ENCODE measurements at places on chromosomes 11 and 22.

- no peak for DNase-seq
These were observed 78.3 kb downstream of the SLC17A6 start for GRCh38 chr11:22416462-22416861.

DNA sequence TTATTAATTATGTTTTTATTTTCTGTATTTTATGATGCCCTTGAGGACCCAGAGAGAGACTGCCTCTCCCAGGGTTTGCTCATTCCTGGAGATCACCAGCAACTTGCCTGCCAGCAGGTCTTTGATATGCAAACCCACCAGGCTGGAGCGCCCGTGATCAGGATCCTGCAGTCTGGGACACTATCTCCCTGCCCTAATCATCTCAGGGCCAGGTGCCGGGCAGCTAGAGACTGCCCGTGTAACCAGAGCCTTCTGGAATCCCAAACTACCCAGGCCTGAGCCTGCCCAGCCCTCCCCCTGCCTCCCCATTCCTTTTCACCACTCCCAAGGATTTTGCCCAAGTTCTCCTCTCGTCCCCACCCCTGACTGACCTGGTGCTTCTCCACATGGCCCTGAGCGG, 52.2 kb upstream of the B3GAT1 start:
- DNase-seq: no peak

GRCh38 chr22:29030016-29030617, 31.5 kb downstream of the C22orf31 start:
- DNase-seq: no peak

GRCh38 chr11:2751523-2752203, 51.9 kb upstream of the KCNQ1OT1 start:
- DNase-seq: no peak

DNA sequence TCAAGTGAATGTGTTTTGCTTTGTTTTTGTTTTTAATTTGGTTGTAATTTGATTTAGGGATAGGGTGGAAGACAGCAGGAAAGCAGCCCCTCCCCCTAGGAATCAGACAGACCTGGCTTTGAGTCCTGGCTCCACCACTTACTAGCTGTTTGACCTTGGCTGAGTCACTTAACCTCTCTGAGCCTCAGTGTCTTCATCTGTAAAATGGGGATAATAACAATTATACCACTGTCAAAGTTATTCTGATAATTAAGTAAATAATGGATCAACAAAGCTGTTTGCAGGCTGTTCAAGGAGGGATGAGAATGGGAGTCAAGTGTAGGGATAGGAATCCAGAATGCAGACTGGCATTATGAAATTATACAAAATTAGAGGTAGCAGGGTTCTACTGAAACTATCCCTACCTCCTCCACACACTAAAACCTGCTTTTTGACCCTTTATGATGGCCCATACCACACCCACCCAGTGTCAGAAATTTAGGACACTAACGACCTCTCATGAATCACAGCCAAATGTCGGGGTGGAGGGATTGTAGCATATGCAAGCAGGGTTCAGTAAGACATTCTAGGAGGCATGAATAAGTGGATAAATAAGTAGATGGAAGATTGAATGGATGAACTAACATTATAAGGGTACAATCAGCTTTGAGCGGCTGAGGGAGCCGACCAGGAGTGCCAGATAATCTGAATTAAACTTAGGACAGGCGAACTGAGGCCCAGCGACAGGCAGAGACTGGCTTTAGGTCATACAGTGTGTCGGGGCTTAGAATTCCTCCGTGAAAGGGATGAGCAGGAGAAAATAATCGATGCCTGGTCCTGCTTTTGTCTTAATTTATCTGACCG, 974 bp downstream of the ANAPC15 start:
- DNase-seq: no peak
